ENCODE measurements at places on chromosomes 12 and 14. TPM values are rescaled to one million over a fixed set of nuclear protein-coding genes. Genes with fewer than 3 reads are reported as not detected.

Gene CHGA
- 1.5 TPM for total RNA-seq

Gene STYK1
- 0.30 TPM for total RNA-seq

Gene PLEKHA5
- total RNA-seq, result 5.1 TPM

Gene TAS2R7
- total RNA-seq, result not detected

Gene TAMALIN
- 0.65 TPM for total RNA-seq

Gene NELL2
- 0.06 TPM for total RNA-seq

Gene SLC4A8
- 0.74 TPM for total RNA-seq

Gene OAS1
- total RNA-seq, result 50.3 TPM

Gene PMCH
- not detected for total RNA-seq

Gene EGLN3
- total RNA-seq, result 5.3 TPM
